Stimulated activated CD4-positive, alpha-beta T cell treated with anti-CD3 and anti-CD28 coated beads, Interleukin-4, amount 100 ng/mL, for 4 hours (primary cell): ENCODE measurements at places on chromosomes 3 and 15.

- DNase-seq = no peak
Observed at GRCh38 chr3:40464339-40465110, 7.4 kb downstream of the RPL14 start.

DNA sequence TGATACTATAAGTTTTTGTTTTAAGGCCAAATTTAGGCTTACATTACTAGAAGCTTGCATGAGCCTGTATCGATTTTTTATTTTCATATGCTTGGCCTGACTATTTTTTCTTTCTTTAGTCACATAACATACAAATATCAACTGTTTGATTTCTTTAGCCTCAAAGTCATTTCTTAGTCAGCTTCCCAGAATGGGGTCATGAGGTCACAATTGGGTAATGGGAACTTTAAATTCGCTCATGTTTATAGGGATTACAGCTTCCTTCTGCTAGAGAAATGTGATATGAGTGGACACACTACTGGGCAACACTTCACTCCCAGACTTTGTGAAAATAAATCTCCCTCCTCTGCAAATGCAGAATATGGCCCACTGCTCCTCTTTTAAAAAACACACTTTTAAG lies 9.1 kb upstream of the TIPARP start:
- DNase-seq = no peak

- DNase-seq = no peak
Observed at GRCh38 chr15:93041159-93041547, 47.9 kb downstream of the RGMA start.

DNA sequence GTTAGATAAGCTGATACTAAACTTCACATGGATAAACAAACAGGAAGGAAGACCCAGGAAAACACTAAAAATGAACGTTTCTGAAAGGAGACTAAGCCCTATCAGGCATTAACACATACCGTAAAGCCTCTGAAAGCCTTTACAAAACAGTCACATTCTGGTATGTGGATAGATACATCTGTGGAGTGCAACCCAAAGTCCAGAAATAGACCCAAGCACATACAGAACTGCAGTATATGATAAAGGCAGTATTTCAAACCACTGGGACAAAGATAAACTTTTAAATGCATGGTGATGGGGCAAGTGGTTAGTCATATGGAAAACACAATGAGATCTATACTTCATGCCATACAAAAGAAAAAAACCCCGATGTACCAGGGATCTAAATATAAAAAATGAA lies 26.0 kb downstream of the DCBLD2 start:
- DNase-seq = no peak

DNA sequence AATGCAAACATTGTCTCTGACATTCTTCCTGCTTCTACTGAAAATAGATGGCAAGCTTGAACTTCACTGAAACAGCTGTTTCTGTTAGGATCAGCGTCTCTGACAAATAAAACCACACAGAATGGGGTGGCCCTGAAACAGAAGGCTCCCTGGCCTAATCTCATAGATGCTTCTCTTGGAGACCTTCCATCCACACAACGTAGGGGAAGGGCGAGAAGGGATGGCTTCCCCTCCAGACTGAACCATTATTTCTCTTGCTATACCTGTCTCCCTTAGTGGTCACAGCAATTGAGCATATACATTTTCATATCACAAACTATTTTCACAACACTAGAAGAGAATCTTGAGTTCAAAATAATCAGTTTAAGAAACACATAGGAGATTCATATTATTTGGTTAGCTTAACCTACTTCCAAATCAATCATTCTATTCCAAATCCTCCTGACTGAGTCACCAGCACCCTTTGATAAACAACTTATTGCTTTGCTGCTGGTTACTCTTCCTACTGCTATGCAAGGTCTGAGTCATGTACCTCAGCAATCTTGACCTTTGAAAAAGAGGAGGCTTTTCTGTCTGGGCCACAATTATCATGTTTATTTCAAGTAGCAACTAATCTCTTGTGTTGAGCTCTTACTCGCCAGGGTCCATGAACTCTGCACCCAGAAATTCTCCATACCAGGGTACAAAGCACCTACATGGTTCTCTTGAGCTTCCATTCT lies 45.5 kb downstream of the CBLB start:
- DNase-seq = peak; percentile 32

GRCh38 chr15:64903326-64903950 lies 8.3 kb upstream of the ANKDD1A start:
- DNase-seq = no peak

GRCh38 chr3:2908693-2909351 lies 201.4 kb downstream of the IL5RA start:
- no peak for DNase-seq

DNA sequence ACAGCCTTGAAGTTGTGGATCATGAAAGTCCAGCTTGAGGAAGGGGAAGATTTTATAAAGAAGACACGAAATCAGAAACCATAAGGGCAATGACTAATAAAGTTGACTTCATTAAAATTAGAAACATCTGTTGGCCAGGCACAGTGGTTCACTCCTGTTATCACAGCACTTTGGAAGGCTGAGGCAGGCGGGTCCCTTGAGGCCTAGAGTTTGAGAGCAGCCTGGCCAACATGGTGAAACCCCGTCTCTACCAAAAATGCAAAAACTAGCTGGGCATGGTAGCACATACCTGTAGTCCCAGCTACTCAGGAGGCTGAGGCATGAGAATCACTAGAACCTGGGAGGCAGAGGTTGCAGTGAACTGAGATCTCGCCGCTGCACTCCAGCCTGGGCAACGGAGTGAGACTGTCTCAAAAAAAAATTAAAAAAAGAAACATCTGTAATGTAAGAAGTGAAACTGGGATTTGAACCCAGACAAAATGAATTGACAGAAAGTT lies 7.9 kb upstream of the UBXN7 start:
- no peak for DNase-seq

DNA sequence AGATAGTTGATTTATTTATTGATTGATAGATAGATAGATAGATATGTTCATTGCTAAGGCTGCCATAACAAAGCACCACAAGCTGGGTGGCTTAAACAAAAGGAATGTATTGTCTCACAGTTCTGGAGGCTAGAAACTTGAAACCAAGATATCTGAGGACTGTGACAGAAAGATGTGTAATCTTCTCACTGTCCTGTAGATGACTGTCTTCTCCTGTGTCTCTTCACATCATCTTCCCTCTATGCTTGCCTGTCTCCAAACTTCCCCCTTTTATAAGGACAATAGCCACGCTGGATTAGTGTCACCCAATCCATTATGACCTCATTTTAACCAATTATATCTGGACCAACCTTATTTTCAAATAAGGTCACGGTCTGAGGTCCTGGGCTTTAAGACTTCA lies 40.9 kb downstream of the GNB4 start:
- no peak for DNase-seq
